Motor neuron (in vitro differentiated cells): ENCODE measurements at places on chromosomes 16 and 17.
A peak's percentile ranks its signal among the peaks of the same experiment; 100 is the strongest.

- no peak for ATAC-seq
Measured at GRCh38 chr17:59154292-59154720, 680 bp downstream of the SKA2 start.

DNA sequence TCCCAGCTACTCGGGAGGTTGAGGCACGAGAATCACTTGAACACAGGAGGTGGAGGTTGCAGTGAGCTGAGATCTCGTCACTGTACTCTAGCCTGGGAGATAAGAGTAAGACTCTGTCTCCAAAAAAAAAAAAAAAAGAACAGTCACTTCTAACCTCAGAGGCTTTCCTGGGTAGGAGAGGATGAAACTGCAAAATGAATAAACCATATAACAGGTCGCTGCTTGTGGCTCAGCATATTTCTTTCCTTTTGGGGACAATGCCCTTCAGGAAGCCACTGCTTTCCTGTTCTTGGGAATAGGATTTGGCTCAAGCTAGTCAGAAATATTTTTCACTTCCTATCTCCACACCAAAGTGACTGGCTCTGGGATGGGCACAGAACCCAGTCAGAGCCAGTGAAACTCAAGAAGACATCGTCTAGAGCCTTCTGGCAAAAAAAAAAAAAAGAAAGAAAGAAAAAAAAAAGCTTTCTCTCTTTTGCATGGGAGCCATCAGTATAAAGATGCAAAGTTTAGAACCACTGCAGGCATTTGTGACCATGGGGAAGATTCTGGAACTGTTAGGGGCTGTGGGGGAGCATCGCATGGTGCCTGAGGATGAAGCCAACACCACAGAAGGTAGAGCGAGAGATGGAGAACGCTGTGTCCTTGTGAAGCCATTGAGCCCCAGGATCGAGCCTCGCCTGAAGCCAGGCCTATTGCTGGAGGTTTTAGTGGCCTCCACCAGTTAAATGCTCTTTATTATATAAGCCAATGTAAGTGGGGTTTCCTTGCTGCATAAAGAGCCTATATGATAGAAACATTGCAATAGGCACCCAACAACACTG lies 71.8 kb upstream of the MRTFB start:
- ATAC-seq, result no peak

DNA sequence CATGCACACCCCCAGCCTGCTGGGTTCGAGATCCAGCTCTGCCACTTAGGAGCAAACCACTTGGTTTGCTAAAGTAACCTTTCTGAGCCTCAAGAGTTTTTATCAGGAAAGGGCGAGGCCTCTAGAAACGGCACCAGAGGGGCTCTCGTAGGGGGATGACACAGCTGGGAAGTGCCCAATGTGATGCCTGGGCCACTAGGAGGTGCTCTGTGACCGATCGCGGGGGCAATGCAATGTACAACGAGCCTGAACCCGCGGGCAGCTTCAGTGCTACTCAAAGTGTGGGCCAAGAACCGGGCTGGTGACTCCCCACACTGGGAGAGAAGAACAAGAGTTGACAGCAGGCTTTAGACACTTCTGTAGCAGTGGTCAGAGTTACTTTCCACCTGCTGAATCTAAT lies 9.4 kb downstream of the C16orf89 start:
- peak; percentile 80 for ATAC-seq

- no peak for ATAC-seq
Measured at GRCh38 chr17:76948726-76949342, 80.6 kb downstream of the MGAT5B start.

DNA sequence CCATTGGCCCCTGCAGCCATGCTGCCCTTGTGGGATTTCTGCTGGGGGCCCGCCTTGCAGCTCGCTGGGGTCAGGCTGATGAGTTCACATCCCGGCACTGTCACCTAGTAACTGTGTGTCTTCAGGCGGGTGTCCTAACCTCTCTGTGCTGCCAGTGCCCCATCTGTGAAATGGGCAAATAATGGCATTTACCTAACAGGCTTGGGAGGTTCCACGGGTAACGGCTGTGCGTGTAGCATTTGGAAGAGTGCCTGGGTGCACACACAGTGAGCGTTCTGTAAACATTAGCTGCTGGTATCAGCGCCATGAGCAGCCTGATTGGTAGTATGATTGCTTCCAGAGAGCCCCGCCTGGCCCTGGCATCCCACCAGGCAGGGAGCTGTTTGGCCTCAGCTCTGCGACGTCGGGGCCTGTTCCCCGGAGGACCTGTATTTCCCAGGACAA lies 167.3 kb upstream of the GSE1 start:
- no peak for ATAC-seq

DNA sequence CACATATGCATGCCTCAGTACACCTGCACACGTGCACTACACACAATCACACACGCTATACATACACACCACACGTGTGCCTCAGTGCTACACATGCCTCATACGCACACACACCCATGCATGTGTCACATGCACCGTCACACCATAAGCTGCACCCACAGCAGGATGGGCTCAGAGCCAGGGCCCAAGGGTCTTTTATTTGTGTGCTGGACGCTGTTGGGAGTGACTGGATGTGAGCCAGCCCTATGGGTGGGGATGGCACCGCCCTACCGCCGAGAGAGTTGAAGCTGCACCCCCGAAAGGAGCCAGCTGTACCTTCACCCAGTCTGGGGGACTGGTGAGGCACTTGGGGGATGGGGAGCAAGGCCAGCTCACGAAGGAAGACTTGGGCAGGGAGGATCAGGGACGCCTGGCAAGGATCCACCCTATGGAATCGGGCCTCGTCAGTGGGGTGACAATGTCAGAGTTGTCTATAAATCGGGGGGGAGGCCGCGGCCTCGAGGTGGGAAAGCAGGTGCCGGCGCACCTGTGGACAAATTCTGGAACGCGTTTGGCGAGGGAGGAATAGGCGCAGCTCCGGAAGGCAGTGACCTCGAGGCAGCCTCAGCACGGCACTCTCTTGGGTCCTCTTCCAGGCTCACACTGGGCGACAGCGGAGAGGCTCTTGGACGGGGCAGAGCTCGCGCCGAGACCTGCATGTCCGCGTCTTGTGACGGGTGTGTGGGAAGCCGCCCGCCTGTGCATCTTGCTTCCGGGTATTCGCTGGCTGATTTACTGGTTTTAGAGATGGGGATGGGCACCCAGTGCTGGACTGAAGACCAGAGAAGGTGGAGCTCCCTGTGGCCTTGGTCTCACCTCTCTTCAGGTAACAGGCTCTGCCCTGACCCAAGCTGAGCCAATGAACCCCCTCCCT lies 7.3 kb downstream of the RGS11 start:
- no peak for ATAC-seq

DNA sequence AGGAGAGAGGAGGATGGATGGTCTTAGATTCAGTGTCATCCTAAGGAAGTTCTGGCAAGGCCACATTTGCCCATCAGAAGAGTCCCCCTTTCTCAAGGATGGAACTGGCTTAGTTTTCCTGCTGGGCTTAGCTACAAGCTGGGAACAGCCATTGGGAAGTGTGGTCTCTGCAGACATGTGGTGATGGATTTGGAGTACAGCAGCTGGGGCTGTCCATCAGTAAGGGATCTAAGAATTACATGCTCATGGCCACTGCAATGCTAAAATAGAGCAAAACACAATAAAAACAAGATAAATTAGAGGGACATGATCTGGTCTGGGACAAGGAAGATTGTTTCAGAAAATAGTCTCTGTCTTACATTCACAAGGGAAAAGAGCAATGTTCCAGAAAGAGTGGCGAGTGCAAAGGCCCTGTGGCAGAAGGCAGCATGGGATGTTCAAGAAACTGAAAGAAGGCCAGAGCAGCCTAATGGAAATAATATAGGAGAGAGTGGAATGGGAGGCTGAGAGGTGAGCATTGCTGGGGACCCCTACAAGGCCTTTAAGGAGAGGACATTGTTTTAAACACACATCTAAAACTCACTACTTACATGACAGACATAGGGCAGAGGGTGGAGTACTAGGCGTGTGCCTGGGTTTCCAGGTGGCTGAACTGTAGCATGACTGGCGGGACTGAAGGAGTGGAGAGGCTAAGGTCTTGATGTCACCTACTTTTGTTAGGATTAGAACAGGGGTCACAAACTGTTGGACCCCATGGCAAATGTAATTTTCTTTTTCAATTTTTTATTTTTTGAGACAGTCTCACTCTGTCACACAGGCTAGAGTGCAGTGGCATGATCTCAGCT lies 17.0 kb upstream of the TOX3 start:
- ATAC-seq, result no peak

GRCh38 chr17:4301066-4301465 lies 37.3 kb upstream of the ANKFY1 start:
- ATAC-seq, result no peak

DNA sequence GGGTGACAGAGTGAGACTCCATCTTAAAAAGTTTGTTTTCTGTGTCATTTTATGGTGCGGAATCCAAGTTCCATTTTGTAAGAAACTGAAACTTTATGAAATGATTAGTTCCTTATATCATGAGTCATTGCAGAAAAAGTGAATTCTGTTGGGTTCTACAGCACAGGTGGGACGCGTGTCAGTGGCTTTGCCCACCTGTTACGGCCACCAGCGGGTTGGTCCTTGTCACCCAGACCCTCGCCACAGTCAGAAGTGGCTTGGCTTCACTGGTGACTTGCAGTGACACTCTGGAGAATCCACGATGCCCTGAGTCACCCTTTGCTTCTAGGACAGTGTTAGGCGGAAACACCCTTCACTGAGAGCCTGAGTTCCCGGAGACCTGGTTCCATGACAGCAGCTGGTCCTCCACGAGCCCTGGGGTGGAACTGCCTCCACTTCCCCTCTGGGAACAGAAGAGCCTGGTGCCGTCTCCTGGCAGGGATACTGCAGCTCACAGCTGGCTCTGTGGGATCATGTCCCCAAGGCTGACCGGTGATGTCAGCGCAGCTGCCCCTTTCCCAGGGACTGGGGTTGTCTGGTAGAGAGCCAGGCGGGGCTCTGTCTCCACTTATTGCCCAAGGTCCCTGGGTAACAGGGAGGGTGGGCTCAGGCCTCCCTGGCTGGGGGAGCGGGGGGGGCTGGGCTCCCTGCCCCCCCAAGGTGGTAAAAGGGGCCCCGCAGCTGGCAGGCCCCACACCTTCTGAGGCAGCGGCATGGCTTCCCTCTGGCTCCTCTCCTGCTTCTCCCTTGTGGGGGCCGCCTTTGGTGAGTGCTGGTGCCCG lies at the start of gene CTRB1:
Gene CTRB1, plus strand, starts transcription at position 733 of the 821 bp plus-strand sequence. Its CDS starts 20 bp downstream, at position 753.
- ATAC-seq, result no peak

- peak; percentile 29 for ATAC-seq
Measured at GRCh38 chr17:32227910-32228309, 37.7 kb upstream of the RHBDL3 start.

DNA sequence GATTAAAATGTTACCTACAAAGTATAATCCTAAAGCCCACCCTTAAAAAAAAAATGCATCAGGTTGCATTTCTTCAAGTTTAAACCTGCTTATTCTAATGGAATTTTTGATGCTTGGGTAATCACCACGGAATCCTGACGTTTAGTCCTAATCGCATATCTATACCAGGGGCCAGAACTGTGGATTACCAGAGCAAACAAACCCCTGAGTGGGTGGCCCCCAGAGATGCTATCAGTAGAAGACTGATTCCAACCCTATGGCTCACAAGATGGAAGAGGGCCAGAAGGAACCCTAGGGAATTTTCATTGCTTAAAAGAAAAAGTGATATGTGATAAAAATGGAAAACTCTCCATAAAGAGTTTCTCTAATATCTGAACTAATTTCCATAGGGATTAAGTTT lies 152.2 kb upstream of the NOG start:
- no peak for ATAC-seq

- ATAC-seq, result peak; percentile 61
Measured at GRCh38 chr17:49548506-49549310, 27.0 kb upstream of the NXPH3 start.

DNA sequence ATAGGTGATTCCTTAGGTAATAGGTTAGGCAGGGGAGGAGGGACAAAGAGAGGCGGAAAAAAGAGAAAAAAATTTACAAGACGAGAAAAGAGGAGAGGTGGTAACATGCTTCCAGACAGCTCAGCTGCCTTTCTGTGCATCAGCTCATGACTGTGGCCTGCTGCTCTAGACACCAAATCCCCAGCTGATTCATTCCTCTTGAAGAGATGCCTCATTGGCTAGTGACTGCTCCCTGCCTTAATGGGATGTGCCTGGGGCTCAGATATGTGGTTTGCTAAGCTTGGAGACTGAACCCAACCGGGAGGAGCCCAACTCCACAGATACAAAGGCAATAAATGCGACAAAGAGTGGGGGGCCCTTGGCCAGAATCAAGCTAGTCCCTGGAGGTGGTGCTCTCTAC lies 105.9 kb upstream of the FAM20A start:
- no peak for ATAC-seq

GRCh38 chr17:44948315-44948795 lies 782 bp upstream of the KIF18B start:
- ATAC-seq, result no peak

DNA sequence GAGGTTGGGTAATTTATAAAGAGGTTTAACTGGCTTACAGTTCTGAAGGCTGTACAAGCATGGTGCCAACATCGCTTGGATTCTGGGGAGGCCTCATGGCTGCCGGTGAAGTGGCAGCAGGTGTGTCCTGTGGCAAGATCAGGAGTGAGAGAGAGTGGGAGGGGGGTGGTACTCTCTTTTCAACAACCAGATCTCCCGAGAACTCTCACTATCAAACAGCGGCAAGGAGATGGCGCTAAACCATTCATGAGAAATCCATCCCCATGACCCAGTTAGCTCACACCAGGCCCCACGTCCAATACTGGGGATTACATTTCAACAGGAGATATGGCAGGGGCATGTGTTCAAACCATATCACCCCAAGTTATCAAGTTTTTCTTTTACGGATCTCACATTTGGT lies 44.0 kb upstream of the CBX4 start:
- no peak for ATAC-seq

DNA sequence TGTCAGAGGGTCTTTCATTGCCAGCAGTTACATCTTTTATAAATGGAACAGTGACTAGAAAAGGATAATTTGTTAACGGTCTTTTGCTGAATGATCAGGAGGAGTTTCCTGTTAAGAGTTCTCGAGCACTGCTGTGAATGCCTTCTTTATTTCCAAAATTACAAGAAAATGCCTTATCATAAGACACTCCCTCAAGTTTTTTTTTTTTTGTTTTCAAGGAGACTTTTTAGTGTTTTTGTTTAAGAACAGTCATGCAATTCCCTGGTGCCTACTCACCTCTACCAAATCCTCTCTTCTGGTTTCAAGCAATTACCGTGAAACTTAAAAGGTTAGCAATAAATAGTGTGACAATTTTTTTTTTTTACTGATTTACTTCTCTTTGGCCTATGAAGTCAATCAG lies 19.0 kb upstream of the VWA3A start:
- ATAC-seq, result no peak

DNA sequence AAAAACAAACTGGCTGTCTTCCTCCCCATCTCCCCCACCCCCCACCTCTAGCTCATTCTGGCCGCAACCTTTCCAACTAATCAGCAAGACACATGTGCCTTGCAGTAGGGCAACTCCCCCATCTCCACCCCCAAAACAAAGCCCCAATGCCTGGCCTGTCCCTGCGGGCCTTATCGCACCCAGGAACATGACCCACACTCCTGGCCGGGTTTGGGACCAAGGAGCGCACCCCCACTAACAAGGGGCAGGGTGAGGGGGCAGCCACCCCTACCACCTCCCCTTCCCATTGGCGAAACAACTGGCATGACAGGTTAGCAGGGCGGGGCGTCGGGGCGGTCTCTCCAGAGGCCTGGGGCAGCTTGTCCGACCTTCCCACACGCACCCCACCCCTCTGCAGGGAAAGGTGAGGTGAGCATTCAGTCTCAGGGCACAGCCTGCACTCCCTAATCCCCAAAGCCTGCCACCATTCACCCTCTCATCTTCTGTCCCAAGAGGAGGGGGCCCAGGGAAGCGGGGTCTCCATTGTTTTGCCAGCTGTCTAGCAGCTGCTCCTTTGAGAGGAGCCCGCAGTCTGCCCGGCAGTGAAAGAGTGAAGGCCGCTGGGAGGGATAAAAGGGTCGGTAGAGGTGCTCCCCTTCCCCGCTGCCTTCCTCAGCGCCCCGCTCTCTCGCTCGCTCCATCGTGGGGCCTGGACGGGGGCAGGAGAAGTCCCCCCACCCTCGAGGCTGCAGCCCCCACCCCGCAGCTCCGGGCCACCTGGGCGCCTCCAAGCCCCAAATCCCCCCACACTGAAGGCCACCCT lies 765 bp downstream of the MYO18A start:
- ATAC-seq, result peak; percentile 24
